ENCODE measurements at places on chromosomes 7 and 10.

- DNase-seq = no peak
Observed at GRCh38 chr7:33350577-33350976, 221.2 kb downstream of the BBS9 start.

- no peak for DNase-seq
Observed at GRCh38 chr7:561631-562373, 42.2 kb upstream of the PDGFA start.

- DNase-seq = no peak
Observed at GRCh38 chr7:129166745-129167144, 21.7 kb upstream of the SMO start.

DNA sequence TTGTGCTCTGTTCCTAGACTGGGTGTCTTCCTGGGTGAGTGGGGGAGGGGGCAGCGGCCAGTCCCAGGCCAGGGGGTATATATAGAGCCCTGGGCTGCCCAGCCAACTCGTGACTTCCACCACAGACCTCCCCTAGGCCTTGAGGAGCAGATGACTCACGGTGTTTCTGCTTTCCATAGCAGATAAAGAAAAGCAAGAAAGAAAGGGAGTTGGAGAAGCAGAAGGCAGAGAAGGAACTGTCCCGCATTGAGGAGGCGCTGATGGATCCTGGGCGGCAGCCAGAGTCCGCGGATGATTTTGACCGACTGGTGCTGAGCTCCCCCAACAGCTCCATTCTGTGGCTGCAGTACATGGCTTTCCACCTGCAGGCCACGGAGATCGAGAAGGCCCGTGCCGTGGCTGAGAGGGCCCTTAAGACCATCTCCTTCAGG, 10.1 kb downstream of the CALHM2 start:
- DNase-seq = no peak

DNA sequence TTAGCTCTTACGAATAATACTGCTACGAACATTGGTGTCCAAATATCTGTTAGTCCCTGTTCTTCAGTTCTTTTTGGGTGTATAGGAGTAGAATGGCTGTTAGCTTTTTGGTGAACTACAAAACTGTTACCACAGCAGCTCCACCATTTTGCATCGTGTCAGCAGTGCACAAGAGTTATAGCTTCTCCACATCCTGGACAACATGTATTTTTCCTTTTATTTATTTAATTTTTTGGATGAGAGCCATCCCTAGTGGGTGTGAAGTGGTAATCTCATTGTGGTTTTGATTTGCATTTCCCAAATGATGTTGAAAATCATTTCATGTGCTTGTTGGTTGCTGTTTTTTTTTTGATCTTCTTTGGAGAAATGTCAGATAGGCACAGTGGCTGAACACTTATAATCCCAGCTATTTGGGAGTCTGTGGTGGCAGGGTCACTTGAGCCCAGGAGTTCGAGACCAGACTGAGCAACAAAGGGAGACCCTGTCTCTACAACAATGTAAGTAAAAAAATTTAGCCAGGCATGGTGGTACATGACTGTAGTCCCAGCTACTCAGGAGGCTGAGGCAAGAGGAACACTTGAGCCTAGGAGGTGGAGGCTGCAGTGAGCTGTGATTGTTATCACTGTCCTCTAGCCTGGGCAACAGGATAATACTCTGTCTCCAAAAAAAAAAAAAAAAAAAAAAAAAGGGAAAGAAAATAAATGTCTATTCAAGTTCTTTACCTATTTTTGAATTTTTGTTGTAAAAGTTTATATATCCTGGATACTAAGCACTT, 31.7 kb downstream of the TRIM24 start:
- no peak for DNase-seq

DNA sequence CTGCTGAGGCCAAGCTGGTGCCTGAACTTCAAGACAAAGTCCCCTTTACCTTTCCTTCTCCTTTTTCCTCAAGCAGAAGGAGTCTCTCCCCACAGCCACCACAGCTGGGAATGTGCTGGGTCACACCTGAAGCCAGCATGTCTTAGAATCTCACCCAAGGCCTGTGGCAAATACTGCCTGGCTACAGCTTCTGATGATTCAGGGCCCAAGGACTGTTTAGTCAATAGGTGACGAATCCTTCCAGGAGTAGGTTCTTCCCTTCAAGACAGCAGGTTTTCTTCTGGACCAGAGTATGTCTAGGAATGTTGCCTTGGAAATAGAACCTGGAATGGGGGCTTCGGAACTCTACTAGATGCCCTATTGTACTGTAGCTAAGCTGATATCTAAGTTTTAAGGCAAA, 374.6 kb downstream of the KIF20B start:
- DNase-seq = no peak

- no peak for DNase-seq
Observed at GRCh38 chr10:44065788-44066526, 318.9 kb downstream of the CXCL12 start.

GRCh38 chr10:73076360-73077183, 20.1 kb downstream of the P4HA1 start:
- no peak for DNase-seq

DNA sequence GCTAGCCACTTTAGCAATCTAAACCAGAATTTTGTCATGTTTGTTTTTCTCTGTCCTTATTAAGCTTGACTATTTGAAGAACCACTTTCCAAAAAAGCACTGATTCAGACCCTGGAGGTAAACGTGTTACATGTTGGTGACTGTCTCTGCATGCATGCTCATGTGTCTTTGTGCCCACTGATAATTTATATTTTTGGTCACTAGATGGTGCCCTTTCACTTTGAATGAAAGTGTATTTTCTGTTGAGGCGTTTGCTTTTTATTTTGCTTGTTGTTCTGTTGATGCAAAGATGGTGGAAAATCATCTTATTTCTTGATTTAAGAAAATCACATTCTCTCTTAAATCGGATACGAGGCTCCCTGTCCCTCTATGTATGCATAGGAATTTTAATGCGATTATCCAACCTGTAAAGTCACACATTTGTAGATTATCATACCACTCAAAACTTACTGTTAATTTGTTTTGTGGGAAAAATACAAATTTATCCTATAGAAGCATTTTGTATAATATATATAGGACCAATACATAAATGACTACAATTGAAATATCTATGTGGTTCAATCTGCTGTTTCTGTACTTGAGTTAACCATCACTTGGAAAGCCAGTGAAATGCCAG, 269.3 kb downstream of the BICC1 start:
- no peak for DNase-seq

GRCh38 chr10:35037104-35037503, 53.0 kb downstream of the CUL2 start:
- no peak for DNase-seq

- DNase-seq = no peak
Observed at GRCh38 chr10:96337106-96337505, 21.7 kb downstream of the OPALIN start.

GRCh38 chr10:93456480-93456879, 25.7 kb downstream of the MYOF start:
- DNase-seq = no peak

DNA sequence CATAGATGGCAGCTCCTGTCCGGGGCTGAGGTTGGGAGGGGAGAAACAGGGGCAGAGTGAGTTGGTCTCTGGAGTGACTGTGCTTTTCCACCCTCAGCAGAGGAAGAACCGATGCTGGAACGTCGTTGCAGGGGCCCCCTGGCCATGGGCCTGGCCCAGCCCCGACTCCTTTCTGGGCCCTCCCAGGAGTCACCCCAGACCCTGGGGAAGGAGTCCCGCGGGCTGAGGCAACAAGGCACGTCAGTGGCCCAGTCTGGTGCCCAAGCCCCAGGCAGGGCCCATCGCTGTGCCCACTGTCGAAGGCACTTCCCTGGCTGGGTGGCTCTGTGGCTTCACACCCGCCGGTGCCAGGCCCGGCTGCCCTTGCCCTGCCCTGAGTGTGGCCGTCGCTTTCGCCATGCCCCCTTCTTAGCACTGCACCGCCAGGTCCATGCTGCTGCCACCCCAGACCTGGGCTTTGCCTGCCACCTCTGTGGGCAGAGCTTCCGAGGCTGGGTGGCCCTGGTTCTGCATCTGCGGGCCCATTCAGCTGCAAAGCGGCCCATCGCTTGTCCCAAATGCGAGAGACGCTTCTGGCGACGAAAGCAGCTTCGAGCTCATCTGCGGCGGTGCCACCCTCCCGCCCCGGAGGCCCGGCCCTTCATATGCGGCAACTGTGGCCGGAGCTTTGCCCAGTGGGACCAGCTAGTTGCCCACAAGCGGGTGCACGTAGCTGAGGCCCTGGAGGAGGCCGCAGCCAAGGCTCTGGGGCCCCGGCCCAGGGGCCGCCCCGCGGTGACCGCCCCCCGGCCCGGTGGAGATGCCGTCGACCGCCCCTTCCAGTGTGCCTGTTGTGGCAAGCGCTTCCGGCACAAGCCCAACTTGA, 2.7 kb downstream of the REPIN1 start:
- DNase-seq = no peak

DNA sequence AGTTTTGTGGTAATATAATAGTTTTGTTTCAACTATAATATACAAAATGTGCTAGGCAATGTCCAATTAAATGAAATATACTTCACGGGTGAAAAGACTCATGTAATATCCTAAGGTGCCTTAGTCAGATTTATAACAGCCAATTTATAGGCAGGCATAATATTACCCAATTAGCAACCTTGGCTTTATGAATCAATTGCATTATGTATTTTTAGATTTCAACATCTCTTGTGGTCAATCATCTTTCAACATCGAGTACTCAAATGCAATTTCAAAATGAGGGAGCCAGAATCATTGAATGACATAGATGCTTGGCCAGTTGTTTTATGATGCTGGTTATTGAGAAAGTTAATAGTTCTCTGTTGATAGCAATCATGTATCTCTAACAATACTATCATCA, 110.3 kb upstream of the SP8 start:
- DNase-seq = no peak

DNA sequence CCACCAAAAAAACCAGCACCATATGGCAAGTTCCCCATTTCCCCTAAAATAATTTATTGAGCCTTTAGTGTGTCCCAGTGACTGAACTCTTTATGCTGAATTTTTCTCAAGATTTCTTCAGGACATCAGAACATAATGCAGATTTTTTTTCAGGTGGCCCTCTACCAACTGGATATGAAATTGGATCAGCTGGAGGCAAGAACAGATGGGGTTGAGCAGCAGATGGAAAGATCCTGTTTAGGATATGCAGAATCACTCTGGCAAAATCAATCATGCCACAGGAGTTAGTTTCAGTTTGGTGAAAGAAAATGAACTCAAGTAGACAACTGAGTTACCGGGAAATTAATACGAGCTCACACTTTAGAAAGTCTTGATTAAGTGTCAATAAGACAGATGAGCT, 761.5 kb upstream of the C7orf33 start:
- DNase-seq = no peak

DNA sequence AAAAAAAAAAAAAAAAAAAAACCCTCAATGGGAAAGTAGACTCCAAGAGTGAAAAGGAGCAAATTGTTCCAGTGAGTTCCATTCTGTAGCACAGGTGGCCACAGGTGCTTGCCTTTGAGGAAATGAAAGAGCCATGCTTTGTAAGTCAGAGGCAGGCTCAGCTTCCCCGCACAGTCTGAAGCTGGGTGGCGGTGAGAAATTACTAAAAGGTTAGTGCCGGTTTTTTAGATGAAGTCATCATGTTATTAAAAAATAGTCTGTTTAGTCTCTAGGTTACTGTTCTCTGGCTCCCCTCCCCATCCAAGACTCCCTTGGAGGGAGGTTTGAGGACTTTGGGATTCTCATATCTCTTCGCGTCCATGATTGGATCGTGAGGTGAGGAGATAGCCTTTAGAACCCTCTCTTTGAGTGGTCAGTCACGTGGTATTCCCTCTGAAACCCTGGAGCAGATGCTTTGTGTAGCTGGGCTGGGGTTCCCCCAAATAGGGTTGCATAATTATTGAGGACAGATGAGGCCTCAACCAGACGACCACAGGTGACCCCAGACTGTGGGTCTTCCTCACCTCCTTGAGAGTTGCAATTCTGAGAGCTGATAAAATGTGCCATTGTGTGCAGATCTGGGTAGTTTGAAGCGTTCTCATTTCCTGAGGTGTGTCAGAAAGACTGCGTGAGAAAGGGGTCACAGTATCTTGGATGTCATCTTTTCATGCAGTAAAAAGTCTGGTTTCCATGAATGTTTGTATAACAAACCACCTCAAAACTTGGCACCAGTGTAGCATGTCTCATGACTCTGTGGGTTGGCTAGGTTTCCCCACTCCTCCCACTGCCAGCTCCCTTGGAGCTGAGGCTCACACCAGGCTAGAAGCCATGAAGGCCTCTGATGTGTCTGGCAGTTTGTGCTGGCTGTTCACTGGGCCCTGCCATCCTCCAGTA, 27.1 kb downstream of the OGDH start:
- no peak for DNase-seq

GRCh38 chr7:70477036-70478010, 654.6 kb upstream of the GALNT17 start:
- DNase-seq = no peak

- no peak for DNase-seq
Observed at GRCh38 chr10:7014721-7015120, 396.1 kb downstream of the SFMBT2 start.

- no peak for DNase-seq
Observed at GRCh38 chr10:72847681-72848080, 45.9 kb upstream of the OIT3 start.

- DNase-seq = no peak
Observed at GRCh38 chr7:87344446-87344845, 1.0 kb upstream of the CROT start.

DNA sequence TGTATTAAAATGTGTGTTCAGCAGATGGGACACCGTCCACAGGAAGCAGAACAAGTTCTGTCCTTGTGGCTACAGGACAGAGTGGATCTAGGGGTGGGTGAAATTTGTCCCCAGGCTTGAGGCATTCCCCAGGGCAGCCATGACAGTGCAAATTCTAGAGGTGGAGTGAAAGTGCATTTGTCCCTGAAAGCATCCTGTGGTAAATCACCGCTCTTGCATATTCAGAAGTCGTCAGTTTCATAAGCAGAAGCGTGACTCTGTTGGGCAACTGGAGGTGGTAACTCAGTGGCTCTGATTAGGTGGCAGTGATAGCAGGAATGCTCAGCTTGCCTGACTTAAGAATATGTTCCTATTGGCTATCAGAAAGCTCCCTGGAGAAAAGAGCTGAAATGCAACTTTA, 96.6 kb downstream of the SNX10 start:
- no peak for DNase-seq

DNA sequence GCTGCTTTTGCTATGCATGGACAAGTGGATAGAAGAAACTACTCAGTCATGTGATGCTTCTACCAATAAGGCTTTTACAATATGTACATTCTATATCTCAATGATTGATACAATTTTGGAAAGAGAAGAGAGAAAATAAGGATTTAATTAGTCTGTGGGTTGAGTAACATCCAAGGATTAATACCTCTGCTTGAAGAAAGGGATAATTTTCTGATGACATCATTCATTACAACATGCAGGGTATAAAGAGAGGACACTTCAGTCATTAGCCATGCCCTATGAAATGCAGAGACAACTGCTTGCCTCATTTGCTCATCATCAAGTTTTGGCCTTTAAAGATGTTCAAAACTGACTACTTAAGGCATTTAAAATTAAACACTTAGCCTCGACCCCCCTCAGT, 237.3 kb downstream of the AHR start:
- DNase-seq = no peak

GRCh38 chr10:53477313-53477675, 704.7 kb upstream of the MBL2 start:
- no peak for DNase-seq

- DNase-seq = no peak
Observed at GRCh38 chr10:110973400-110973799, 54.0 kb downstream of the SHOC2 start.

All from activated CD8-positive, alpha-beta memory T cell treated with anti-CD3 and anti-CD28 coated beads for 48 hours (primary cell).